ENCODE measurements at places on chromosomes 6 and 20.

- DNase-seq, result no peak
These were observed 10.3 kb downstream of the MKKS start for GRCh38 chr20:10423735-10424134.

DNA sequence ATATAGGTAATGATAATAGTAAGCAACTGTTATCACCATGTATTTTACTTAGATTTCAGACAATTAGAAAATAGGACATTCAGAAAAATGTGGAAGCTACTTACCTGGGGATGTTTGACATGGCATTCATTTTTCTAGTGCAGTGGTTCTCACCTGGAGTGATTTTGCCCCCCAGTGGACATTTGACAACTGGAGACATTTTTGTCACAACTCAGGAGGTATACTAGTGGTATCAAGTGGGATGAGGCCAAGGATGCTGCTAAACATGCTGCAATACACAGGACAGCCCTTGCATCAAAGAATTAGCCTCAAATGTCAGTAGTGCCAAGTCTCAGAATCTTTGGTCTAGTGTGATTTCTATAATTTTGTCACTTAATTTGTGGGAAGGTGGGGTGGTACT lies 36.1 kb downstream of the NUS1 start:
- DNase-seq, result no peak

- DNase-seq, result no peak
These were observed 553.5 kb downstream of the PKHD1 start for GRCh38 chr6:51533962-51534361.

DNA sequence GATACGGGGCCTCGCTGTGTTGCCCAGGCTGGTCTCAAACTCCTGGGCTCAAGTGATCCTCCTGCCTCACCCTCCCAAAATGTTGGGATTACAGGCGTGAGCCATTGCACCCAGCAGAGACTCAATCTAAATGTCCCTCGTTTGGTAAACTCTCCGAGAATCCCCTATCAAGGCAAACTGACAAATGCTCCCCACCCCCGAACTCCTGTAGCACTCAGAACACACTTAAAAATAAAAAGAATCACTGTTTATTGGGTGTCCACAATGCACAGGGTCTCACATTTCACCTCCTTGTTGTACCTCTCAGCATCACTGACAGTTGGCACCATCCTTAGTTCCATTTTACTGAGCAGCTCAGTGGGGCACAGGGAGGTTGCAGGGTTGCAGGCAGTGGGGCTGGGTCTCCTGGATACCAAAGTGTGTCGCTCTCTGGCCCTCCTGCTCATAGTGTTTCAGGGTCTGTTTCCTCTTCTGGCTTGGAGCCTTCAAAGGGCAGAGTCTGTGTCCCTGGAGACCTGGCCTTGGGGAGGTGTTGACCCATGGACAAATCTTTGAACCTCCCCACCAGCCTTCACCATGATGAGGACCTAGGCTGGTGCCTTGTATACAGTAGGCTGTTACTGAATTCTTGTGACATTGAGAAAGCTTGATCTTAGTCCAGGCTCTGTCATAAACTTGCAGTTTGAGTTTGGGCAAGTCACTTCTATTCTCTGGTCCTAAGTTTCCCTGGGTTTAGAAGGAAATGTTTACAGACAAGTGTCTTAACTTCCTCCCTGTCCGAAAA lies 8.5 kb upstream of the SRC start:
- no peak for DNase-seq

- no peak for DNase-seq
These were observed 84.6 kb downstream of the SYNJ2 start for GRCh38 chr6:158066136-158066781.

- no peak for DNase-seq
These were observed 980 bp downstream of the MBOAT1 start for GRCh38 chr6:20211037-20211940.

GRCh38 chr6:141877275-141877983 lies 255.3 kb upstream of the GJE1 start:
- DNase-seq, result no peak

- DNase-seq, result no peak
These were observed 29.5 kb downstream of the TMEM242 start for GRCh38 chr6:157293780-157294179.

DNA sequence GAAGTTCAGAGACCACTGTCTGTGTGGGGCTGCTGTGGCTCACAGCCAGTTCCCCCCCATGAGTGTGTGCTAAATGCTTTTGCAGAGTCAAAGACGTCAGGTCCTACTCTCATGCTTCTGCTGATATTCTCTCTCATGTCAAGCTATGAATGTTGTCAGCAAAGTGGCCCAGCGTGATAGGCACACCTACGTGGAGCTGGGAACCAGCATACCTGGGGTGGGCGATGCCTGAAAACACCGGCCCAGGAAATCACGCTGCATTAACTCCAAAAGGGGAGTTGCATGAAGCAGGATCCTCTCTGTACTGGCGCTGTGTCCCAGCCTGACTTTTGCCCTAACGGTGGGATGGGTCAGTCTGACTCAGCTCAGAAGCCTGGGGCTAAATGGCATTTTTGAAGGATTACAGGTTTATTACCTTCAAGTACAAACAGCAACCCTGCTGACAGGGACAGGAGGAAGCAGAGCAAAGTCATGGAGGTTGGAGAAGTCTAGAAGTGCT lies 9.0 kb upstream of the MRPS10 start:
- DNase-seq, result no peak

GRCh38 chr6:100487638-100488037 lies 22.9 kb upstream of the SIM1 start:
- no peak for DNase-seq

GRCh38 chr6:31559606-31559957 lies 12.2 kb downstream of the NFKBIL1 start:
- no peak for DNase-seq

DNA sequence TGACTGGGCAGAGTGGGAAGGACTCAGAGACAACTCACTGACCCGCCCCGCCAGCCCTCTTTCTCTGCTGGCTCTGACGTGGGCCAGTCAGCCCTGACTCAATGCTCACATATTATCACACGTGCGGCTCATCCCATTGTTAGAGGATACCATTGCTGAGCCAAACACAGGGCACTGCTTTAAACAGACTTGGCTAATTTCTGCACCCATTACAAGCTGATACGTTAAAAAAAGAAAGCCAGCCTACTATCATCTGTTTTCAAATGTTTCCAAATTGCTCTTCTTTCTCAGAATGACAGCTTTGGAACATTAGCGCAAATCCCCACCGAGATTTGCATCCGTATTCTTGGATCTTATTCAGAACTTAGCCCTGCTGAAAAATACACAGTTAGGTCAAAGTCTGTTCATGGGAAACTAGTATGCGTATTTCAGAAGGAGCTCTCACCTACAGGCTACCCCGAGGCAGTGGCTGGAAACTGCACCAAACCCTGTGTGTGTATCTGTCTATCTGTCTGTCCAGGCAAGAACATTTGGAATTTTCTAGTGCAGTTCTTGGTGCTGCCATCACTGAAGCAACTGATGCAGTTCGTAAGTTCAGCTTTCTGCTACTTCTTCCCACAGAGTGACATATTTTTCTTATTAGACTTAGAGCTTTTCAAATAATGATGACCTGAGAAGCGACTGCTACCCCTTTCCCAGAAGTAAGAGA lies 32.8 kb downstream of the RAMACL start:
- no peak for DNase-seq

- DNase-seq, result no peak
These were observed 16.1 kb downstream of the ZC2HC1B start for GRCh38 chr6:143880412-143880811.

DNA sequence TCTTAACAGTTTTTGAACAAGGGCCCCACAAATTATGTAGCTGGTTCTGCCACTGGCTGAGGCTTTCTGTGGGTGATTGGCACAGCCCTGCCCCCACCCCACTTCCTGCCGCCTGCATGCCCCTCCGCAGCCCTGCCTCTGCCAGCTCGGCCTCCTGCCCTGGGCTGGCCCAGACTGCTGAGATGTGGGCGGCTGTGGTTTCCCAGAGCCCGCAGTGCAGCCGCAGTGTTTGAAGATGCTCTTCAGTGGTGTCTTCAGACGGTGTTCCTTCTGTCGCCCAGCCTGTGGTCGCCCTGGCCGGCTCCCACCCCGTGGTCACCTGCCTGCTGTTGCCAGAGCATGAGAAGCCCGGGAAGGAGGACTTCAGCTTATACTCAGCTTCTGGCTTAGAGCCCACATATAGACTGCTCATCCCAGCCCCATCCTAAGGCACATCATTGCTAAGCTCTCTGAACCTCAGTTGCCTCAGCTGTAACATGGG lies 154.3 kb downstream of the VEGFA start:
- DNase-seq, result no peak

- DNase-seq, result no peak
These were observed 479.0 kb upstream of the NRSN1 start for GRCh38 chr6:23647045-23647444.

GRCh38 chr20:1308067-1308701 lies 20.8 kb downstream of the SDCBP2 start:
- no peak for DNase-seq

DNA sequence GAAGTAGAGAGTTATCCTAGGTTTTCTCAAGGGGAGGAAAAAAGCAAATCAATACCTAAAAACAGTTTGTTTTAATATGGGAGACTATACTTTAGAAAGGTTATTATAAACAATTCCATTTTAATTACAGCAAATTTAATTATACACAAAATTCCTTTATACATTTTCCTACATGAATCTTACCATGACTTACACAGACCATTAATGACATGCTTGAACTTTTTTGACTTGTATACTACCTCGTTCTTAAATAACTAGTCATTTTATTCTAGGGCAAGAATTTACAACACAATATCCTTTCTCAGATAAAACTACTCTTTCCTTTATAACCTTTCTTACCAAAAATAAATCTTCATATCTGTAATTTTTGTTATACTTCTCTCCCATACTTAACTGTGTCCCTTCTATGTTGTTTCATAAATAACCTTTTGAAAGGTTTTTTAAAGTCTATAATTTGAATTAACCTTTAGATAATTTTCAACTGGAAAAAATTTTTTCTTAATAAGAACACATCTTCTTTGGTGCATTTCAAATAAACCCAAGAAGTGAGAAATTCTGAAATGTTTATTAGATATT lies 729.4 kb downstream of the TENT5A start:
- DNase-seq, result no peak

- DNase-seq, result no peak
These were observed 199.2 kb upstream of the MYLIP start for GRCh38 chr6:15929685-15930084.

GRCh38 chr6:158635427-158636073 lies 9.0 kb downstream of the DYNLT1 start:
- no peak for DNase-seq

GRCh38 chr6:156976216-156977127 lies 199.3 kb downstream of the ARID1B start:
- DNase-seq, result no peak

GRCh38 chr6:37565267-37566110 lies 65.8 kb upstream of the CCDC167 start:
- no peak for DNase-seq

DNA sequence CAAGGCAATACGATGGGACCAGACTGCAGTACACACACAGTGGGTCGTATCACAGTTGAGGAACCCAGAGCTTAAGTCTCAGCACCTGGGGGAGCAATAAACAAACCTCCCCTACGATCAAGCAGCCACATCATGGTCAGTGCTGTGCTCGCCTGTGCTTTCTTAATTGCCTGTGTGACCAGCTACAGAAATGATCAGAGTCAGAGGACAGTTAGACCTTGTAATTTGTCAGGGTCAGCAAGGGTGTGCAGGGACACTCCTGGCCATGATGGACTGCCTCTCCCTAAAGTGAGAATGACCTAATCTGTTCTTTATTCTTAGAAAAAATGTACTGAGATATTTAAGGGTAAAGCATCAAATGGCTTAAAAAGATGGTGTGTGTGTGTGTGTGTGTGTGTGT lies 78.4 kb downstream of the OPRM1 start:
- DNase-seq, result no peak

DNA sequence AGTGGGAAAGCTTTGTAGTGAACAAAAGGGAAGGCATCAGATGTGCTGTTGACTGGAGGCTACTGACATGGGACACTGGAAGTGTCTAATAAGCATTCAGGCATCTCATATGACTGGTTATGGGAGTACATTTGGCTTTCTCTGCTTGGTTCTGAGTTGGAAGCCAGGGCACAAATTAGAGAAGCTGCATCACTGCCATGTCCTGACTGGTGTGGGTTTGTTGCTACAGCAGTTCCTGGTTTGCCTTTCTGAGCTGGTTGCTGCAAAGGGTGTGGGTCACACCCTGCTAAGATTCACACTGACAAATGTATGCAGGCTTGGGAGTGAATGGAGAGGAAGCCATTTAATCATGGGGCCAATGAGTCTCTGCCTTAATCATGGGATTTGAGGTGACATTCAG lies 36.2 kb upstream of the NANP start:
- DNase-seq, result no peak

GRCh38 chr20:25251558-25251957 lies 3.7 kb downstream of the PYGB start:
- DNase-seq, result no peak

DNA sequence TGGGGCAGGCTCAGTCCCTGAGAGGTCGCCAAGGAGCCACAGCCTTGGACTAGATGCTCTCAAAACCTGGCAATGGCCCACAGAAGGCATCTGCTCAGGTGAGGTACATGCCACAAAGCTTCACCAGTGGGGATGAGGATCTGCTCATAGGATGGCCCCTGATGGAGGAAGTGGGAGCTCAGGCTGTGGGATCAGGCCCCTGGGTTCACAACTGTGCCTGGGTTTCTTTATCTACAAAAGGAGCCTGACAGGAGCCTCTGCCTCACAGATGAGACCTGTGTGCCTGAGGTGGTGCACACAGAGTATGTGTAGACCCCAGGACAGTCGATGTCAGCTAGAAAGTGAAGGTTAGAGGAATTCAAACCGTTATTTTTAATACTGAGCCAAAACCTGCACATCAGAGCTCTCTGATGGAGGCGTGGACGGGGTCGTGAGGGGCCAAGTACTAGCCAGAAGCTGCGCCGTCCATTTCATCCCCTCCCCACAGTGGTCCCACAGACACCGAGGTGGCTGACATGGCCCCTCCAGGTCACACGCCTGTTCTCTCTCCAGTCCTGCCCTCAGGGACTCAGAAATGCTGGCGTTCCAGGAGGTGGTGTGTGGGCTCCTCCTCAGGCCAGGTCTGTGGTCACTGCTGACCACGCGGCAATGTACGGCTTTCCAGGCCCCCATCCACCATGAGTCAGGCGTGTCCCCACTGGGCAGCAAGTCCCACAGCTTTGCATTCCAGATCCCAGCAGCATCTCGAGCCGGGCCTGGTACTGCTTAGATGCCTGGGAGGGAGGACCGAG lies 33.3 kb downstream of the NTSR1 start:
- DNase-seq, result no peak

DNA sequence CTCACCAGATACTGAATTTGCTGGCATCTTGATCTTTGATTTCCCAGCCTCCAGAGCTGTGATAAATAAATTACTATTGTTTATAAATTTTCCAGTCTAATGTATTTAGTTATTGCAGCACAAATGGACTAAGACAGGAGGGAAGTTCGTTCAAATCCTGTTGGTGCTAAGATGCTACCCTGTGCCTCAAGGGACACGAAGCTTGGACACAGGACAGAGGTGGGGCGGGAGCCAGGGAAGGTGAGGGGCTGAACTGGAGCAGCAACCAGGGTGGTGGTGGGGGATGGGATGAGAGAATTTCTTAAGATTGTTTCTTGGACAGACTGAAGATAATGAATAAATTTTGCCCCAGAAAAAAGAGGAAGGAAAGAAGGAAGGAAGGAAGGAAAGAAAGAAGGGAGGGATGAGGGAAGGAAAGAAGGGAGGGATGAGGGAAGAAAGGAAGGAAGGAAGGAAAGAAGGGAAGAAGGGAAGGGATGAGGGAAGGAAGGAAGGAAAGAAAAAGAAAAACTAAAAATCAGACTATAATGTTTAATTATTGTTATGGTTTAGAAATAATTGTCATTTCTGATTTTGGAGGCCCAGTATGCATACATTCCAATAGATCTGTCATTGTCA lies 127.2 kb downstream of the CDC5L start:
- DNase-seq, result no peak

Data from GM18507 (cell line).